ENCODE measurements at places on chromosomes 6 and 20.

DNA sequence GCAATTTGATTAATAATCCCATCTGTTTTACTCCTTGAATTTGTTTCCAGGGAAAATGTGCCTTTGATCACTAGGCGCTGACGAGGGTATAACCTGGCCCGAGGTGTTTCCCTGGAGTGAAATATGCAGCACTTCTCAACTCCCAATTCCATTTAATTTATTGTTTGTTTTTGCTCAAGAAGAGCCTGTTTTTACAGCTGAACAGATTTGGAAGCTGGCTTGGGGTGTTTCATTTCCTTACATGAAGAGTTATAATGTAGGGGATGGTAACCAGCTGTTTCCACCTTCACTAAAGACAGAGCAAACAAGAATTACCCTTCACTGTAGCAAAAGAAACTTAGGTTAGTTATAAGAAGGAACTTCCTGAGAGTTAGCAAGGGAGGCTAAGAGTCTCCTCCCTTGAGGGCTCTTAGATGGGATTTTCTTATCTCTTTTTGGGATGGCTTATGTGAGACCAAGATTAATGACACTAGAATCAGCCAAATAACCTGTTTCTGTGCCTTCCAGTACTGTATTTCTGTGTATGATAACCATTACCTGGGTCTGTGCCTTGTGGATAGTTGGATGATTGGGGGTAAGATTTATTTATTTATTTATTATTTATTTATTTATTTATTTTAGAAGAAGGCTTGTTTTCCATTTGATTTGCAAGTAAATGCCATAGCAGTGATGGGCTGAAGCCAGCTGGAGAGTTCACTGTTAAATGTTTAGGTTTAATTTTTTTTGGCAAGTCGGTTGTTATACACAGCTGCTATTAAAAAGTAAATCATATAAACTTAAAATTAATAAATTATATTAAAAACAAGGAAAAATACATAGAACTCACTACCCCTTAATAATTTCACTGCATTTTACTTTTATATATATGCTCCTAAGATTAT lies 162.2 kb upstream of the BMP2 start:
- no peak for DNase-seq

DNA sequence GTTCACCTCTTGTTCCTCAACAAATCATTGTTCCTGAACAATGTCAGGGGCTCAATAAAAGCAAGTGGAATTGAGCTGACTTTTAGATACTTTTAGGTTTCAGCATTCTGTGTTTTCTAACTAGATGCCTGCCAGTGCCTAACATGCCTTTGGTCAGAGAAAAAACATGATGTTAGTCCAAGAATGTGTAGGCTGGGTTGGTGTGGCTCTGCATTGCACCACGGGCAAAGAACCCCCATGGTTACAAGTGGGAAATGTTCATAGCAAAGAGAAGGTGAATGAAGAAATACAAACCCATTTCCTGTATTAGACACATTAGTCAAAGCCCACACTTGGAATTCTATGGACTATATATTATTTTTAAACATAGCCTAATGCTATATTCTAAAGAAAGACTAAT lies 193.3 kb downstream of the TMEM200A start:
- no peak for DNase-seq

DNA sequence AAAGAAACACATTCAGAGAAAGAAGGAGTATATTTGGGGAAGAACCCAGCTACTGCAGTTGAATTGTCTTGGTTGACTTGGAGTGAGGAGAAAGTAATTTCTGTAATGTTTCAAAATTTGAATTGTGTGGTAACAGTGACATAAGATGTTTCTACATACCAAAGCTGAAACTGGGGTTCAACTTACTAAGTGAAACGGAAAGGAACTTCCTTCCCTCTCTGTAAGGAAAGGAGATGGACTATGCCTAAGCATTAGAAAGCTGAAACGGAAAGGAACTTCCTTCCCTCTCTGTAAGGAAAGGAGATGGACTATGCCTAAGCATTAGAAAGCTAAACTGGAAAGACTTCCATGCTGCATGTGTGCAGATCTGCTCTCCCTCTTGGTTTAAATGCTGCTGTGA lies 46.0 kb downstream of the HUS1B start:
- DNase-seq, result no peak

DNA sequence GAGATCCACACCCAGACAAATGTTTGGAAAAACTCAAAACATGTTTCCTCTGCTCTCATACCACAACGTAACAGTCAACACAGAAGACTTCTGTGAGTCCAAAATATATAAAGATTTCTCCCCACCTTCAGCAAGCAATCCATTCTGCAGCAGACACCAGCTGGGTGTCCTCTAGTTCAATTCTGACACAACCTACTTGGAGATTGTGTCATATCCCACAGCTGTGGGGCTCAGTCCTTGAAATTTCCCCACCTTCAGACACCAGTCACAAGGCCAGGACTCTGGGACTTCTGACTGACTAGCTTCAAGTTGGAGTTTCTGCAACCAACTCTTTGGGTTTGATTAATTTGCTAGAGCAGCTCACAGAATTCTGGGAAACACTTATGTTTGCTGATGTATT lies 244.8 kb upstream of the CDYL start:
- DNase-seq, result no peak

GRCh38 chr20:23265226-23265625 lies 85.4 kb upstream of the NXT1 start:
- DNase-seq, result no peak

- DNase-seq, result no peak
Measured at GRCh38 chr20:10466325-10466724, 31.2 kb downstream of the SLX4IP start.

- no peak for DNase-seq
Measured at GRCh38 chr6:34298941-34299340, 50.1 kb upstream of the SMIM29 start.

- DNase-seq, result peak; percentile 65
Measured at GRCh38 chr6:3455569-3456394, 1.1 kb downstream of the SLC22A23 start.

DNA sequence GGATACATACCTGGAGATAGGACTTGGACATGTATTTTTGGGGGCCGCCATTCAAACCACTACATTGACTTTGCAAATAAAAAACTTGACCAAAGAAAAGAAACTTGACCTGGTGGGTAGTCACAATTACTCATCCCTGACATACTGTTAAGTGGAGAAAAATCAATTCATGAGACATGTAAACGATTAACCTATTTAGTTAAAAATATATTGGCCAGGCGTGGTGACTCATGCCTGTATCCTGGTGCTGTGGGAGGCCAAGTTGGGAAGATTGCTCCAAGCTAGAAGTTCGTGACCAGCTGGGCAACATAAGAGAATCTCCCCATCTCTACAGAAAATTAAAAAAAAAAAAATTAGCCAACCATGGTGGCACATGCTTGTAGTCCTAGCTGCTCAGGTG lies 2.5 kb upstream of the SRSF12 start:
- no peak for DNase-seq

DNA sequence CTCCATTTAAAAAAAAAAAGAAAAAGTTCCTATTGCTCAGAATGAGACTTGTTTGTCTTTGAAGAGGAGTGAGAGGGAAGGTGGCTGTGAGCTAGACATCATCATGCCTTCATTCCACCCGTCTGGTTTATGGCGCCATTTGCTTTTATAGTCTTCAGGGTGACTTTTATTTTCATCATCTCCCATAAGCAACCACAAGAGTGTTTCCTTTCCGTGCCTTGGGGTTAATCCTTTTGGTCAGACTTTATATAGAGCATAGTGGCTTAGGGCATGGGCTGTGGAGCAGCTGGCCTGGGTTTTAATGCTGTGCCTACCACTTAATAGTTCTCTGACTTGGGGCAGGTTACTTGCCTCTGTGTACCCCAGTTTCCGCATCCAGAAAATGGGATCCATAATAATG lies 77.8 kb downstream of the RREB1 start:
- DNase-seq, result no peak

- no peak for DNase-seq
Measured at GRCh38 chr6:123967905-123968304, 164.2 kb downstream of the NKAIN2 start.

GRCh38 chr6:12065321-12066140 lies 53.4 kb downstream of the HIVEP1 start:
- no peak for DNase-seq

GRCh38 chr6:4274382-4275082 lies 139.2 kb upstream of the ECI2 start:
- DNase-seq, result no peak

GRCh38 chr6:39029156-39030011 lies 19.2 kb upstream of the GLP1R start:
- DNase-seq, result no peak

DNA sequence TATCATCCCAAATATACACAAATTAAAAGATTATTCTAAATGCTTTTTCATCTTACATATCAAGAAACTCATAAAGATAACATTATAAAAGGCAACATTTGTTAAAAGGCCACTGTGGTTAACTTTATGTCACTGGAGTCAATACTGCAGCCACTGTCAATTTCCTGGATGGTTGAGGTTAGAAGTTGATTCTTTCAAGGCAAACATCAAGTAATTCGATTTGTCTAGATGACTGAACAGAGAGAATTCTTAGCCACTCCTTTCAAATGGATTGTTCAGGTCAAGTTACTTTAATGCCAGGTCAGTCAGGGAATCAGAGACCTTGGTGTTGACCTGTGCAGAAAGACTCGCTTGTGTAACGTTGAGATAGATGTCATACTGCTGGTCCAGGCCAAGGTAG lies 44.4 kb upstream of the SIM1 start:
- DNase-seq, result no peak

DNA sequence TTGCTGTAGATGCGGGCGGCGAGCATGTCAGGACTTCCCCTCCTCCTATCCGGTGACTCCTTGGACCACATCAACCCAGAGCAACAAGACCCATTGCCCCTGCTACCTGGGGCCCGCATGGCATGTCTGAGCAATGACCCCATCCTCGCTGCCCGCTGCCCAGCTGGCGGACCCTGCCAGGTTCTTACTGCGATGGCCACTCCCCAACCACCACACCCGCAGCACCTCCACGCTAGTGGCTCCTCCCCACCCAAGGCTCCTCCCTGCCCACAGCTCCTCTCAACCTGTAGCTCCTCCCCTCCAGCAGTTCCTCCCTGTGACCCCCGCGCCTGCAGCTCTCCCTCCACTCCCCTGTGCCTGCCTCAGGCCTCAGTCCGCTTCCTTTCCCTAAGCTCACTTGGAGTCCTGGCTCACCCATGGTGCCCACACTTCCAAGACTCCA lies 17.6 kb upstream of the SERPINB9 start:
- no peak for DNase-seq

GRCh38 chr20:40562031-40562430 lies 127.0 kb downstream of the MAFB start:
- peak; percentile 16 for DNase-seq

GRCh38 chr6:90083891-90084290 lies 189.6 kb downstream of the GJA10 start:
- no peak for DNase-seq

GRCh38 chr20:62796699-62797491 lies 622 bp downstream of the MRGBP start:
- no peak for DNase-seq

Measured in globus pallidus (tissue), 1 donor.